Activated T-cell treated with anti-CD3 and anti-CD28 coated beads, Interleukin-2, amount 50 U/mL, for 4 hours (primary cell): ENCODE measurements at places on chromosomes 6 and 20. TPM values are rescaled to one million over a fixed set of nuclear protein-coding genes. Genes with fewer than 3 reads are reported as not detected.

The TMEM151B gene
- total RNA-seq, result not detected

The CSE1L gene
- total RNA-seq, result 135 TPM

The SRPK1 gene
- total RNA-seq, result 97.8 TPM

The GTSF1L gene
- not detected for total RNA-seq

The C6orf141 gene
- total RNA-seq, result not detected

The C6orf15 gene
- total RNA-seq, result not detected

The KCNQ5 gene
- total RNA-seq, result 13.1 TPM

The BIRC7 gene
- not detected for total RNA-seq

The MYL9 gene
- 0.98 TPM for total RNA-seq

The TGM3 gene
- not detected for total RNA-seq

The CARMIL1 gene
- 1.2 TPM for total RNA-seq

The CLVS2 gene
- total RNA-seq, result not detected

The BFSP1 gene
- 0.45 TPM for total RNA-seq

The SEL1L2 gene
- not detected for total RNA-seq

The SNPH gene
- total RNA-seq, result 2.6 TPM

The RBPJL gene
- 0.13 TPM for total RNA-seq

The NR2E1 gene
- not detected for total RNA-seq

The MDN1 gene
- total RNA-seq, result 74.7 TPM

The THBD gene
- 0.08 TPM for total RNA-seq

The MOCS1 gene
- 0.98 TPM for total RNA-seq

The AIF1 gene
- 18.5 TPM for total RNA-seq

The SLC17A1 gene
- not detected for total RNA-seq

The CST2 gene
- total RNA-seq, result not detected

The ADGRB3 gene
- not detected for total RNA-seq

The POPDC3 gene
- not detected for total RNA-seq

The CLPSL2 gene
- not detected for total RNA-seq
